Activated T-cell treated with anti-CD3 and anti-CD28 coated beads, Interleukin-2, amount 50 U/mL, for 72 hours (primary cell): ENCODE measurements at places on chromosomes 5 and 9. TPM values are rescaled to one million over a fixed set of nuclear protein-coding genes. Genes with fewer than 3 reads are reported as not detected.

GRCh38 chr9:37668116-37668601, 17.4 kb downstream of the FRMPD1 start:
- H3K27me3 ChIP-seq, result peaks cover 54% of the 10 kb centered on the region
- no peak for DNase-seq
- H3K4me1 ChIP-seq, result no peaks in the 10 kb centered on the region
- no peak overlapping the region for H3K27ac ChIP-seq
- no peaks in the 10 kb centered on the region for H3K36me3 ChIP-seq

SV2C gene
- total RNA-seq, result 0.23 TPM

DNA sequence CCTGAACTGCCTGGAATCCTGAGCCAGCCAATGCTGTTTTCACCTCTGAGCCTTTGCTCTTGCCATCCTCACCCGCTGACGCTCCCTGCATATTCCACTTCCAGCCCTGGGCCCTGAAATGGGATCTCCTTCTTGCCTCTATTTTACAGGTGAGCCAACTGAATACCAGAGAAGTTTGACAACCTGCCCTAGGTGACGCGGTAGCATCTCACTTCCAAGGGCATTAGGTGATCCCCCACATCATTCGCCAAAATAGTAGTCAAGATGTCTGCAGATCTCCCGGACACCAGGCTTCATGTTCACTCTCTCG, 43.5 kb downstream of the FOXI1 start:
- H3K36me3 ChIP-seq, result no peaks in the 10 kb centered on the region
- H3K4me1 ChIP-seq, result no peaks in the 10 kb centered on the region
- no peak overlapping the region for H3K27ac ChIP-seq

DNA sequence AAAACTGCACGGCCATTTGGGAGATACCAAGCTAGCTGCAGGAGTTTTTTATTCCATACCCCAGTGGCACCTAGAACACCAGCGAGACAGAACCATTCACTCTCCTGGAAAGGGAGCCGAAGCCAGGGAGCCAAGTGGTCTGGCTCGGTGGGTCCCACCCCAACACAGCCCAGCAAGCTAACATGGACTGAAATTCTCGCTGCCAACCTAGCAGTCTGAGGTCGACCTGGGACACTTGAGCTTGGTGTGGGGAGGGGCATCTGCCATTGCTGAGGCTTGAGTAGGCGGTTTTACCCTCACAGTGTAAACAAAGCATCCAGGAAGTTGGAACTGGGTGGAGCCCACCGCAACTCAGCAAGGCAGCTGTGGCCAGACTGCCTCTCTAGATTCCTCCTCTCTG, 108.9 kb upstream of the CHD1 start:
- H3K27ac ChIP-seq, result no peak overlapping the region
- peaks cover 31% of the 10 kb centered on the region for H3K36me3 ChIP-seq

GRCh38 chr5:106476630-106477029, 1194.1 kb downstream of the EFNA5 start:
- H3K36me3 ChIP-seq, result no peaks in the 10 kb centered on the region
- H3K27me3 ChIP-seq, result no peaks in the 10 kb centered on the region
- H3K27ac ChIP-seq, result no peak overlapping the region
- no peak for DNase-seq
- H3K4me3 ChIP-seq, result no peak overlapping the region

ACTBL2 gene
- total RNA-seq, result not detected

GRCh38 chr5:116044073-116044472, 11.8 kb downstream of the ARL14EPL start:
- peaks cover 11% of the 10 kb centered on the region for H3K27me3 ChIP-seq
- H3K27ac ChIP-seq, result no peak overlapping the region
- no peaks in the 10 kb centered on the region for H3K4me1 ChIP-seq
- H3K4me3 ChIP-seq, result no peak overlapping the region
- H3K36me3 ChIP-seq, result no peaks in the 10 kb centered on the region

DNA sequence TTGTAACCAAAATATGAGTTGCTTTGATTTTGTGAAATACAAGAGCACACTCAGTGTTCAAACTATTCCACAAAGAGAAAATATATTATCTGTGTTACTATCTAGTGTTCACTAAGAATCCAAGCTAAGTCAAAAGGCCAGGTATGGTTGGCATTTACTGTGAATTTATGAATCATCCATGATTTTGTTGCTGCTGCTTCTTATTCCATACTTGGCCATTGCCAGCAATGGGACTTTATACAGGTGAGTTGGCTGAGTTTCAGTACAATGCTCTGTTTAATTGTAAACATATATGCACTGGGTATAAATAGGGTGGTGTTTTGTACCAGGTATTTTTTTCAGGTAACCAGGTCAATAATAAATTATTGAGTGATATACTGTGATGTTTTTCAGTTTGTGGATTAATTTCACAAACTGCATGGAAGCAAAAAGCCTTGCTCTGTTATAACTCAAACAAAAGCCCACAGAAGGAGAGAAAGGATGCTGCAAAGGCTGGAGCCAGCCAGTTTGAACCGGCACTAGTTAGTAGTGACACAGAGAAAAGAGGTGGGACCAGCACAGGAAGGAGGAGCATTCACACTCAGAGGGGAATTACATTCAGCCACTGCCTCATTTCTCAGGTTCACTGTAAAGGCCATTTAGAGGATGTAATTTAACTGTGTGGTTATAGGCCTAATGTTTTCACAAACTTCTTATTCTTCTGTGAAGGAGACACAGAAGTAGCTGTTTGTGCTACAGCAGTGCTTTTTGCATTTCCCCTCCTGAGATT, 381.8 kb downstream of the ADGRV1 start:
- H3K27me3 ChIP-seq, result peaks cover 14% of the 10 kb centered on the region
- peak overlapping the region; percentile 55 for H3K27ac ChIP-seq
- DNase-seq, result peak; percentile 57
- H3K4me1 ChIP-seq, result peaks cover 16% of the 10 kb centered on the region
- H3K4me3 ChIP-seq, result peak overlapping the region; percentile 72

GGTA1 gene
- not detected for total RNA-seq

GRCh38 chr9:93536167-93536566, 40.2 kb upstream of the PHF2 start:
- peaks cover 15% of the 10 kb centered on the region for H3K36me3 ChIP-seq
- no peak overlapping the region for H3K4me3 ChIP-seq
- no peak for DNase-seq
- no peaks in the 10 kb centered on the region for H3K27me3 ChIP-seq
- H3K4me1 ChIP-seq, result no peaks in the 10 kb centered on the region

DNA sequence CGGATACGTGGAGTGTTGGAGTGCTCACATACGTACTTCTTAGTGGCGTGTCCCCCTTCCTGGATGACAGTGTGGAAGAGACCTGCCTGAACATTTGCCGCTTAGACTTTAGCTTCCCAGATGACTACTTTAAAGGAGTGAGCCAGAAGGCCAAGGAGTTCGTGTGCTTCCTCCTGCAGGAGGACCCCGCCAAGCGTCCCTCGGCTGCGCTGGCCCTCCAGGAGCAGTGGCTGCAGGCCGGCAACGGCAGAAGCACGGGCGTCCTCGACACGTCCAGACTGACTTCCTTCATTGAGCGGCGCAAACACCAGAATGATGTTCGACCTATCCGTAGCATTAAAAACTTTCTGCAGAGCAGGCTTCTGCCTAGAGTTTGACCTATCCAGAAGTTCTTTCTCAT, 73.5 kb upstream of the OTULINL start:
- no peaks in the 10 kb centered on the region for H3K4me1 ChIP-seq
- H3K27ac ChIP-seq, result no peak overlapping the region
- H3K4me3 ChIP-seq, result no peak overlapping the region
- no peaks in the 10 kb centered on the region for H3K36me3 ChIP-seq
- H3K27me3 ChIP-seq, result no peaks in the 10 kb centered on the region
- no peak for DNase-seq

DNA sequence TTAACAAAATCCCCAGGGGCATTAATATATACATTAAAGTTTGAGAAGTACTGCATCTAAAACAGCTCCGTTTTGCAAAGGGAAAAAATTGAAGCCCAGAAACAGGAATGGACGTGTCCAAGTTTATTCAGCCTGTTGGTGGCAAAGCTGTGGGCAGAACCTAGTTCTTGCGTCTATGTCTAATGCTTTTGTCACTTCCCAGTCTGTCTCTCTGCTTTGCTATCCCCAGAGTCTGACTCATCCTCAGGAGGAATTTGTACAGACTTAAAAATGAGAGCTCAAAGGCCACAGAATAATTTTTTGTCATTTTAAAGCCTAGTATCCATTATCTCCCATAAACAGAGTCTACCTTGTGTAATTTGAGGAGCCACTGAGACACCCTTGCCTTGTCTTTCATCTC, 330.9 kb upstream of the GRIA1 start:
- H3K4me1 ChIP-seq, result no peaks in the 10 kb centered on the region
- H3K36me3 ChIP-seq, result no peaks in the 10 kb centered on the region
- H3K27me3 ChIP-seq, result no peaks in the 10 kb centered on the region
- no peak for DNase-seq
- H3K27ac ChIP-seq, result no peak overlapping the region

GRCh38 chr5:159123700-159124099, 24.0 kb upstream of the EBF1 start:
- H3K36me3 ChIP-seq, result peaks cover 8% of the 10 kb centered on the region
- no peak overlapping the region for H3K27ac ChIP-seq
- DNase-seq, result peak; percentile 24
- no peak overlapping the region for H3K4me3 ChIP-seq

DNA sequence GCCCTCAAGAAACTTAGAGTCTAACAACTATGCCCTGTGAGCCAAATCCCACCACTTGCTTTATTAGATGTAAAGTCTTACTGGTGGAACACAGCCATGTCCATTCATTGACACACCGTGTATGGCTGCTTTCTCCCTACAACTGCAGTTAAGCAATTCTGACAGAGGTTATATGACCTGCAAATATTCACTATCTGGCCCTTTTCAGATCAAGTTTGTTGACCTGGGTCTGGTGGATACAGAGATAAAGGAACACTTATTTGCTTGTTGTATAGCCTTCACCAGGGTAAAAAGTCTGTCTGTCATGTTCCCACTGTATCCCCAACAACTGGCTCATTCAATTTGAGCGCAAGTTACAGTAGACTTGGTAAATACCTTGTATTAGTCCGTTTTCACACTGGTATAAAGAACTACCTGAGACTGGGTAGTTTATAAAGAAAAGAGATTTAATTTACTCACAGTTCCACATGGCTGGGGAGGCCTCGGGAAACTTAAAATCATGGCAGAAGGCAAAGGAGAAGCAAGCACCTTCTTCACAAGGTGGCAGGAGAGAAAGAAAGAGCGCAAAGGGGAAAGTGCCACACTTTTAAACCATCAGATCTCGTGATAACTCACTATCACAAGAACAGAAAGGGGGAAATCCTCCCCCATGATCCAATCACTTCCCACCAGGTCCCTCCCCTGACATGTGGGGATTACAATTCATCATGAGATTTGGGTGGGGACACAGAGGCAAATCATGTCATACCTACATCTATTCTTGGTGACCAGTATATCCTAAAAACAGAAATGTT, 27.9 kb downstream of the DEPDC1B start:
- no peaks in the 10 kb centered on the region for H3K27me3 ChIP-seq
- H3K4me1 ChIP-seq, result no peaks in the 10 kb centered on the region
- H3K4me3 ChIP-seq, result no peak overlapping the region
- H3K27ac ChIP-seq, result no peak overlapping the region
- no peak for DNase-seq

ITGA2 gene
- total RNA-seq, result 0.79 TPM

GRCh38 chr9:110029429-110029955, 178.5 kb downstream of the C9orf152 start:
- DNase-seq, result no peak
- H3K4me3 ChIP-seq, result peak overlapping the region; percentile 3

DNA sequence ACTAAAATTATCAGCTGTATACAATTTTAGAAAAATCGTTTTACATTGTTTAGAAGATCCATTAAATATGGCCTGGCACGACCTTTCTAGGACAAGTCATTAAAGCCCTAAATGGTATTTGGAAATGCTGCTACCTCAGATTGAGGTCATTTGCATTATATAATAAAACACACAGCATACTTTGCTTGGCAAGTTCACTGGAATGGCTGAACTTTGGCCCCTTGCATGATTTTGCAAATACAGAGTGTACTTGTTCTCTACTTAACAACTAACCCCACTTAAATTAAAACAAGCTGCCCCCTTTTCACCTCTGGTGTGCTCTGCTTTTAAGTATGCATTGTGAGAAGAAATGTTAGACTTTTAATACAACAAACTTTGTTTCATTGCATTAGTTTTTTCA, 860.1 kb downstream of the PTPRD start:
- no peaks in the 10 kb centered on the region for H3K27me3 ChIP-seq
- H3K4me1 ChIP-seq, result no peaks in the 10 kb centered on the region
- H3K4me3 ChIP-seq, result no peak overlapping the region
- no peak for DNase-seq

DNA sequence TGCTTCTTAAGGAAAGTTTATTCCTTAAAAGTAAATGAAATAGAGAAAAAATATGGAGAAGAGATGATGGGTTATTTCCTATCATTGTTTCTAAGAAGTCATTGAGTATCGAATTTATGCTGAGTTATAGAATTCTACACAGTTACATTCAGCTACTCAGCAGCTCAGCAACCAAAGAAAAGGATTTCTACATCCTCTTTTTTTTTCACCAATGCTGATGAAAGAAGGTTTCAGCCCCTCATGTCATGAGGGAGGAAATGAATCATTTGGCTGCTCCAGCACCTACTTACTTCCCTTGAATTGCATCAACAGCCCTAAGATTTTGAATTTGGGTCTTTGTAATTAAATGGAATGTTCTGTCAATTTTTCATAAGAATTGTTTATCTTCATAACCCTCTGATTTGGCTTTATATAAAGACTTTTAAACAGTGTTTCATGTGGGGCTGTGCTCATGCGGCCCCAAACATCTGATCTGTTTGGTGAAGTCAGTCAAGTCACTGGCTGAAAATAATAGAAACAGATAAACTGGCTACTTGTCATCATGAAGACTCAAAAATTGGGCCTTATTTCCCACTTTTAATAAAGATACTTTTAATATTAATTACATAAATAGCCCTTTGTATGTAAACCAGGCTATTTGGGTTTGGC, 18.5 kb upstream of the SNX2 start:
- DNase-seq, result peak; percentile 33
- H3K4me3 ChIP-seq, result no peak overlapping the region
- H3K4me1 ChIP-seq, result peaks cover 27% of the 10 kb centered on the region
- no peaks in the 10 kb centered on the region for H3K36me3 ChIP-seq
- peaks cover 15% of the 10 kb centered on the region for H3K27me3 ChIP-seq
